Heart left ventricle (tissue), 16 donors: ENCODE measurements at places on chromosomes 2 and 18.

- no peak for DNase-seq
- H3K36me3 ChIP-seq = peaks cover 85% of the 10 kb centered on the region
- peaks cover 7% of the 10 kb centered on the region for H3K4me1 ChIP-seq
- H3K4me3 ChIP-seq = no peak overlapping the region
- H3K27me3 ChIP-seq = no peaks in the 10 kb centered on the region
These were observed 54.0 kb downstream of the COA5 start for GRCh38 chr2:98554116-98554861.

- peaks cover 58% of the 10 kb centered on the region for H3K36me3 ChIP-seq
- H3K4me1 ChIP-seq = peaks cover 12% of the 10 kb centered on the region
- H3K27me3 ChIP-seq = no peaks in the 10 kb centered on the region
- DNase-seq = no peak
These were observed 111.1 kb downstream of the PXDN start for GRCh38 chr2:1633092-1633671.

- no peaks in the 10 kb centered on the region for H3K36me3 ChIP-seq
- no peaks in the 10 kb centered on the region for H3K4me1 ChIP-seq
- H3K27ac ChIP-seq = no peak within 1 kb of the TSS
These were observed at the start of gene TMEM37 for GRCh38 chr2:119431155-119431975. TMEM37 (plus strand) TSS chr2:119431854; CDS start chr2:119431904, 50 bp downstream.

DNA sequence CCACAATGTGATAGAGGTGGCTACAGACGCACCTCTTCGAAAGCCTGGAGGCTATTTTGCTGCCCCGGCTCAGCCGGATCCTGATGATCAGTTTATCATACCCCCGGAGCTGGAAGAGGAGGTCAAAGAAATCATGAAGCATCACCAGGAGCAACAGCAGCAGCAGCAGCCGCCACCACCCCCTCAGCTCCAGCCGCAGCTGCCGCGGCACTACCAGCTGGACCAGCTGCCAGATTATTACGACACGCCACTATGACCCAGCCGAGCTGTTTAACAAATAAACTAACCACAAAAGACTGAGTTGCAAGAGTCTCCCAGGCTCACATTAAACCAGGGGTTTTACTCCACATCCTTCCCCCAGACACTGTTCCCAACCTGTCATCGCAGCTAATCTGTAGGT is 263.8 kb downstream of the PHLPP1 start:
- H3K36me3 ChIP-seq = peaks cover 36% of the 10 kb centered on the region
- H3K4me3 ChIP-seq = no peak overlapping the region
- H3K27ac ChIP-seq = no peak overlapping the region
- H3K4me1 ChIP-seq = no peaks in the 10 kb centered on the region

- no peaks in the 10 kb centered on the region for H3K4me1 ChIP-seq
- H3K27me3 ChIP-seq = no peaks in the 10 kb centered on the region
- H3K4me3 ChIP-seq = no peak overlapping the region
These were observed 377.1 kb downstream of the CDH19 start for GRCh38 chr18:66226782-66227181.

GRCh38 chr2:237572021-237572741 is 5.8 kb downstream of the PRLH start:
- H3K27ac ChIP-seq = no peak overlapping the region
- H3K4me1 ChIP-seq = peaks cover 12% of the 10 kb centered on the region
- no peak overlapping the region for H3K4me3 ChIP-seq
- no peaks in the 10 kb centered on the region for H3K27me3 ChIP-seq
- H3K36me3 ChIP-seq = no peaks in the 10 kb centered on the region

DNA sequence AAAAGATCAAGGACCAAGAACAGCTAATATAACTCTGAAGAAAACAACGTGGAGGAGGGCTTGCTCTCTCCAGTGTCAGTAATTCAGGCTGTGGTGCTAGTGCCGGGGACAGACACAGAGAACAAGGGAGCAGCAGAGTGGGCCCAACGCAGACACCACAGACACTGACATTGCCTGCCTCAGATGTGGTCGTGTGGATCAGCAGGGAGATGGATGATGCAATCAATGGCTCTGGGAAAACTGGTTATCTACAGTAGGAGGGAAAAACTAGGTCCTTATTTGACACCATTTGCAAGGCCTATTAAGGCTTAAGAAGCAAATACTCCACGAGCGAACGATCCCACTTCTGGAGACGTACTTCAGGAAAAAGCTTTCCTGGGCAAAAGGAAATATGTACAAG is 36.1 kb downstream of the HDLBP start:
- H3K27ac ChIP-seq = no peak overlapping the region
- H3K4me1 ChIP-seq = no peaks in the 10 kb centered on the region
- DNase-seq = no peak
- no peak overlapping the region for H3K4me3 ChIP-seq
- no peaks in the 10 kb centered on the region for H3K27me3 ChIP-seq
- H3K36me3 ChIP-seq = no peaks in the 10 kb centered on the region

GRCh38 chr2:86557836-86558235 is 5.4 kb downstream of the CHMP3 start:
- no peak for DNase-seq
- no peaks in the 10 kb centered on the region for H3K27me3 ChIP-seq
- H3K4me1 ChIP-seq = peaks cover 23% of the 10 kb centered on the region
- H3K27ac ChIP-seq = no peak overlapping the region
- H3K36me3 ChIP-seq = peaks cover 4% of the 10 kb centered on the region

DNA sequence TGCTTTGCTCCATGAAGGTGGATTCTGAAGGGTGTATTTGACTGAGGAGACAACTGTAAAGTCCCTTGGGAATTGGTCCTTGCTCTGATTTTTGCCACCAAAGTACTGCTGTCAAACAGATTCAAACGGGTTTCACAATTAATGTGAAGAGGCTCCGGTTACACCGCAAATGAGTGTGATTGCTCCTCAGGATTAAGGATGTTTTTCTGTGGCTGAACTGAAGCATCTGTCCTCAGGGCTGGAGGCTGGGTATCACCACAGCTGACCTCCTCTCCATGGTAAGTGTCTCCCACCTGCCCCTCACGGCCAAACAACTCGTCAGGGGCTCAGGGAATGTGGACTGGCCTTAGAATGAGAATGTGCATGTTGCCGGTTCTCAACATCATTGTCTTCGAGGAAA is 130.4 kb upstream of the NDUFV2 start:
- no peaks in the 10 kb centered on the region for H3K27me3 ChIP-seq
- no peak overlapping the region for H3K27ac ChIP-seq
- no peaks in the 10 kb centered on the region for H3K36me3 ChIP-seq
- H3K4me3 ChIP-seq = no peak overlapping the region
- no peak for DNase-seq

- H3K4me1 ChIP-seq = no peaks in the 10 kb centered on the region
- DNase-seq = no peak
- H3K27me3 ChIP-seq = no peaks in the 10 kb centered on the region
- H3K27ac ChIP-seq = no peak overlapping the region
- no peaks in the 10 kb centered on the region for H3K36me3 ChIP-seq
These were observed 55.6 kb upstream of the DLGAP1 start for GRCh38 chr18:4510711-4511110.

DNA sequence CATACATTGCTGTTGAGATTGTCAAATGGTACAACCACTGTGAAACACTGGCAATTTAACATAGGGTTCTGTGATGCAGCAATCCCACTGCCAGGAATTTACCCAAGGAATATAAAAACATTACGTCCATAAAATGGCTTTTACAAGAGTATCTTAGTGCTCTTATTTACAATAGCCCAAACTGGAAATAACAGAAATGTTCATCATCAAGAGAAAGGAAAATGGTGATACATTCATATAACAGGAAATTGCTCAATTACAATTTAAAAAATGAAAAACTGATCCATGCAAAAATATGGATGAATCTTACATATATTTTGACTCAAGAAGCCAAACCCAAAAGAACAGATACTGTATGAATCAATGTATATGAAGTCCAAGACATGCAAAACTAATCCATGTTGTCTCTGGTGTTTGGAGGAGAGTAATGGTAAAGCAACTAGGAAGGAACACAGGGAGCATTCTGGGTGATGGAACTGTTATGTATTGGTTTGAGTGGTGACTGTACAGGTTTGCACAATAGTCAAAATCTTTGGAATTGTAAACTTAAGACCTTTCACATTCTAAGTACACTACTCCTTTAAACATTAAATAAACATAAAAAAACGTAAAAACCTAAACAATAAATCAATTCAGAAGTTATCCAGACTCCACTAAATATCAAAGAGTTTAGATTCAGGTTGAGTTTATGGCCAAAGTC is 104.8 kb upstream of the WDR75 start:
- DNase-seq = no peak
- no peak overlapping the region for H3K27ac ChIP-seq
- H3K4me1 ChIP-seq = no peaks in the 10 kb centered on the region
- H3K4me3 ChIP-seq = no peak overlapping the region
- no peaks in the 10 kb centered on the region for H3K36me3 ChIP-seq

DNA sequence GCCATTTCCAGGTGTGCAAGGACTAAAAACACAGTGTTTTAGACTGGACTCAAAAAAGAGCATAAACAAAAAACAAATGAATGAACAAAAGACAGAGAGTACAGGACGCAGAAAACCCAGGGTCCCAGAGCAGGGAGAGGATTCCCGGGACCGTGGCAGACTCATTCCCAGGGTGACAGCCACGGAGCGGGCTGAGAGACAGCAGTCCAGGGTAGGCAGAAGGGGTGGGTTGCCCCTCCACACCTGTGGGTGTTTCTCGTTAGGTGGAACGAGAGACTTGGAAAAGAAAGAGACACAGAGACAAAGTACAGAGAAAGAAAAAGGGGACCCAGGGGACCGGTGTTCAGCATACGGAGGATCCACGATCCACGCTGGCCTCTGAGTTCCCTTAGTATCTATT is 273.4 kb downstream of the EIPR1 start:
- no peak for DNase-seq
- H3K4me3 ChIP-seq = no peak overlapping the region
- no peak overlapping the region for H3K27ac ChIP-seq
- H3K27me3 ChIP-seq = peaks cover 3% of the 10 kb centered on the region
- H3K4me1 ChIP-seq = no peaks in the 10 kb centered on the region
- no peaks in the 10 kb centered on the region for H3K36me3 ChIP-seq

DNA sequence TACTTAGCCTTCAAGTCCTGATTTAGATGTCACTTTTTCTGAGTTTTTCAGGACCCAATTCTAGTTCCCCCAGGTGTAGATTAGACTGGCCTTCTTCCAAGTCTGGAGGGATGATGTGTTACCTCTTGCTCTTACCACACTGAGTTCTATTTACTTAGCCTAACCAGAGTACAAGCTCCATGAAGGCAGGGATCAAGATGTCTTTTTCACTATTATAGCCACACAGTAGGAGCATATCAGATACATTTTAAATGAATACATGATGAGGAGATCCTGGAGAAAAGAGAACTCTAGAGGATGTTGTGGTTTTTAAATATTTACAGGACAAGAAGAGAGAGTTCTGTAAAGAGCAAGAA is 30.3 kb downstream of the TMEM87B start:
- peaks cover 99% of the 10 kb centered on the region for H3K36me3 ChIP-seq
- no peak overlapping the region for H3K27ac ChIP-seq
- H3K27me3 ChIP-seq = no peaks in the 10 kb centered on the region
- H3K4me3 ChIP-seq = no peak overlapping the region

DNA sequence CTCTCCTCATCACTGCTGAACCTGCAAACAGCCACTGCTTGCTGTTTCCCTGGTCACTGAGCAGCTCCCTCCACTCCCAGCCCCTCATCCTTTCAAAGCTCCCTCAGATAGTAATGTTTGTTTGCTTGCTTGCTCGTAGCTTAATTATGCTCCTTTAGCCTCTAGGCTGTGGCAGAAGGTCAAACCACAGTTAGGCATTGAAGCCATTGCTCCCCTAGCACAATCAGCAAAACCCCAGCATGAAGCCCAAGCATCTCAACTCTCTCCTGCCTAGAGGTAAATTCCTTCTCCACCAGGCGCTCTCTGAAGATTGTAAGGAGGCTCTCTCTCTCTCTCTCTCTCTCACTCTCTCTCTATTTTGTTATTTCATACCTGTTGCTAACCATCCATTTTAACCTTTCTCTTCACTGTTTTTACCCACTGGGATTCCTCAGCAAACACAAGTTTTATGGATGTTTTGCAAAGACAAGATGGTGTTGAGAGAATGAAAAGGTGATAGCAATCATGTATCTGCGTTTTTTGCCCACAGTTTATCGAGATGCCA is 135.9 kb upstream of the HNRNPA3 start:
- no peak for DNase-seq
- H3K27me3 ChIP-seq = no peaks in the 10 kb centered on the region
- no peak overlapping the region for H3K27ac ChIP-seq

DNA sequence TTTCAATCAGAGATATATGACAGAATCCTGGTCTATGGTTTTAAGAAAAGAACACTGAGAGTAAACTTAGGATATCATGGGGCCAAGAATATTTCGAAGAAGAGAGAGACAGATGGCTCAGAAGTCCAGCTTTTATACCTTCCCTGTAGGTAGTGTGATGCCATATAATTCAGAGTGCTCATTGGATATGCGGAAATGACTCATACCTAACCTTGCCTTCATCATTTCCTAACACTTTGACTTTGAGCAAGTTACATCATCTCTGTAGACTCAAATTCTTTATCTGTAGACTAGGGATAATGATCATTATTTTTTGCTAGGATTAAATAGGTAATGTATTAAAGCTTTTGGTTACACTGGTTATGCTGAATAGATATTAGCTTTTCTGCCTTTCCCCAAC is 461.6 kb upstream of the CNTNAP5 start:
- no peak overlapping the region for H3K4me3 ChIP-seq
- no peaks in the 10 kb centered on the region for H3K36me3 ChIP-seq
- no peaks in the 10 kb centered on the region for H3K4me1 ChIP-seq
- H3K27me3 ChIP-seq = no peaks in the 10 kb centered on the region
- DNase-seq = no peak

DNA sequence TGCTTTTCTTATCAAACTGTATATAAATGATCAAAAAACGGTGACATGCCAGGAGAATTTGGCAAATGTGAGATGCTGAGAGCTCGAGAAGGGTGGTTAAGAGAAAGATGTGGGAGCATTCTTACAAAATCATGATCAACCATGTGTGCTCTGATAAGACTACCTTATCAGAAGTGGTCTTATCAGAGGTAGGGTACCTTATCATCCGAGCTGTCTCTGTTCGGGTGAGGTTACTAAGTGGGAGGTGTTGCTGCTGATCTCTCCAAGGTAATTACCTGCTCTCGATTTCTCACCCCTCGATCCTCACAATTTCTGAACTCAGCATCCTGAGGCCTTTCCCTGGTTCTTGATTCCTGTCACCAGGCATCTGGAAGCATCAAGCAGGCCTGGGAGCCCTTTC is 813.0 kb upstream of the ID2 start:
- H3K36me3 ChIP-seq = no peaks in the 10 kb centered on the region
- H3K27me3 ChIP-seq = no peaks in the 10 kb centered on the region
- no peak overlapping the region for H3K4me3 ChIP-seq
- H3K4me1 ChIP-seq = no peaks in the 10 kb centered on the region
- no peak for DNase-seq
- H3K27ac ChIP-seq = no peak overlapping the region

GRCh38 chr2:12715258-12716031 is 1.3 kb upstream of the TRIB2 start:
- H3K36me3 ChIP-seq = no peaks in the 10 kb centered on the region
- H3K27ac ChIP-seq = peak overlapping the region; percentile 95
- H3K27me3 ChIP-seq = no peaks in the 10 kb centered on the region
- no peak for DNase-seq
- H3K4me3 ChIP-seq = peak overlapping the region; percentile 85

- H3K4me3 ChIP-seq = peak overlapping the region; percentile 5
- H3K36me3 ChIP-seq = no peaks in the 10 kb centered on the region
- peaks cover 30% of the 10 kb centered on the region for H3K4me1 ChIP-seq
- peaks cover 92% of the 10 kb centered on the region for H3K27me3 ChIP-seq
These were observed 7.7 kb downstream of the OTX1 start for GRCh38 chr2:63058144-63058920.

- no peak overlapping the region for H3K4me3 ChIP-seq
- DNase-seq = no peak
- no peaks in the 10 kb centered on the region for H3K27me3 ChIP-seq
- no peak overlapping the region for H3K27ac ChIP-seq
These were observed 138.6 kb upstream of the FHL2 start for GRCh38 chr2:105537466-105537865.
